ENCODE measurements at places on chromosomes 1 and 21.

- no peaks in the 10 kb centered on the region for H3K36me3 ChIP-seq
- no peak overlapping the region for H3K27ac ChIP-seq
- no peak overlapping the region for H3K4me3 ChIP-seq
- no peak for DNase-seq
- no peaks in the 10 kb centered on the region for H3K4me1 ChIP-seq
These were observed 37.0 kb upstream of the CAMK1G start for GRCh38 chr1:209546390-209547085.

DNA sequence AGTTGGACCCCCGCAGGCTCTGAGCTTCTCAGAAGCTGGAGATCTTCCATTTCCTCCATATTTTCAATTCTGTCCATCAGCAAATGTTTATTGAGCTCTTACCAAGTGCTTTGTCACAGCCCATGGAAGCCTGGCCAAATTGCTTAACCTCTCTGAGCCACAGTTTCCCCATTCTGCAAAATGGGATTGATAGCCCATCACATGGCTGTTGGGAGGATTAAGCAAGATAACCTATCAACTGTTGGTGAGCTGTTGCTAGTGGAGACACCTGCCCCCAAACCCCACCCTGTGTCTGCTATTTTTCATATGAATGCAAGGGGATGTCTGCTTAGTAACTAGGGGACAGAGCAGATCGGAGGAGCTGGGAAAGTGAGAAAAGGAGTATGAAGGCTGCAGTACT is 38.3 kb downstream of the CD34 start:
- no peak for DNase-seq
- no peaks in the 10 kb centered on the region for H3K36me3 ChIP-seq
- H3K4me1 ChIP-seq, result peaks cover 10% of the 10 kb centered on the region
- no peaks in the 10 kb centered on the region for H3K27me3 ChIP-seq
- no peak overlapping the region for H3K4me3 ChIP-seq

DNA sequence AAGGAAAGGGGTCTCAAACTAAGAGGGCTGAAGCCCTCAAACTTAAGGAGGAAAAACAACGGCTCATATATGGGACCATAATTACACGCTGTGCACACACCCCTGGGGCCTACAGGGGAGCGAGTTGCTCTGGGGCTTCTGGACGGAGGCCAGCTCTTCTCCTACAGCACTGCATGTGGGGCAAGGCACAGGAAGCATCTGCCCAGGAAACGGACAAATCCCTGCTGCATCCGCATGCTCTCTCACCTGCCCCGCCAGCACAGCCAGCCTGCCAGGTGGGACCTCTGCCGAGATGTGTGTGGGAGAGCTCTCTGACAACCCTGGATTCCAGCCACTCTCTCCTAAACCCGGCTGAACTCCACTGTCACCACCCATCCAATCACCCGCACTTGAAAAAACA is 54.1 kb downstream of the MRPL37 start:
- H3K27me3 ChIP-seq, result no peaks in the 10 kb centered on the region
- H3K4me3 ChIP-seq, result no peak overlapping the region
- H3K36me3 ChIP-seq, result no peaks in the 10 kb centered on the region
- peak; percentile 55 for DNase-seq
- H3K4me1 ChIP-seq, result peaks cover 6% of the 10 kb centered on the region

DNA sequence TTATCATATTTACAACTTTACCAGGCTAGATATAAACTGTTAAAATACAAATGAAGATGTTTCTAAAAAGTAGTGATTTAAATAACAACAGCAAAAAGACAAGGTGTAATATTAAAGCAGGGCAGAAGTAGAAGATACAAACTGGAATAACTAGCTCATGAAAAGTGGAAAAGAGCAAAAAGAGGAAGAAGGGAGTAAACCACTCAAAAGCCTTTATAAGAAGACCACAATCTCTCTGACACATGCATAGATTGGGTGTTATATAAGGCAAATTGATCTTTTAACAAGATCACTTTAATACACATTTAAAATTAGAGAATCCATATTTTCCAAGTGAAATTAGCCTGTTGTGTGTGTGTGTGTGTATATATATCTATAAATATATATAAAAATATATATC is 5.0 kb downstream of the DENND1B start:
- H3K27ac ChIP-seq, result no peak overlapping the region
- peaks cover 2% of the 10 kb centered on the region for H3K36me3 ChIP-seq
- DNase-seq, result no peak
- H3K27me3 ChIP-seq, result no peaks in the 10 kb centered on the region
- H3K4me3 ChIP-seq, result no peak overlapping the region
- peaks cover 59% of the 10 kb centered on the region for H3K4me1 ChIP-seq

DNA sequence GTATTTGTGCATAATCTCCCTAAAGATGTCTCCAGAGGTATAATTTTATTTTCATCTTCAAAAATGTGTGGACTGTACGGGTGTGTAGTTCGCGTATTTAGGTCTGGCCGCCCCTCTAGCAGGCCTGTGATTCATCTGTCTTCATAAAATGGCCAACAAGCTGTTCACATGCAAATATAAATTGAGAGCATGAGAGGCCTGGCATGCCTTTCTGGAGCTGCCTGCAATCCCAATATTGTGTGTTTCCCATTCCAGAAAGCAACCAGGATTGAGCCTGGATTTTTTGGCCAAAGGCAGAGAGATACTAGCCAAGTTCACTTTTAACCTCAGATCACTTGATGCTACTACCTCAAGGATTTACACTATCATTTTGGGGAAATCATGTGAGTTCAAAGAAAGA is 197.2 kb downstream of the NFIA start:
- no peaks in the 10 kb centered on the region for H3K36me3 ChIP-seq
- DNase-seq, result no peak
- H3K4me3 ChIP-seq, result no peak overlapping the region
- H3K27ac ChIP-seq, result peak overlapping the region; percentile 23
- H3K27me3 ChIP-seq, result no peaks in the 10 kb centered on the region
- no peaks in the 10 kb centered on the region for H3K4me1 ChIP-seq

DNA sequence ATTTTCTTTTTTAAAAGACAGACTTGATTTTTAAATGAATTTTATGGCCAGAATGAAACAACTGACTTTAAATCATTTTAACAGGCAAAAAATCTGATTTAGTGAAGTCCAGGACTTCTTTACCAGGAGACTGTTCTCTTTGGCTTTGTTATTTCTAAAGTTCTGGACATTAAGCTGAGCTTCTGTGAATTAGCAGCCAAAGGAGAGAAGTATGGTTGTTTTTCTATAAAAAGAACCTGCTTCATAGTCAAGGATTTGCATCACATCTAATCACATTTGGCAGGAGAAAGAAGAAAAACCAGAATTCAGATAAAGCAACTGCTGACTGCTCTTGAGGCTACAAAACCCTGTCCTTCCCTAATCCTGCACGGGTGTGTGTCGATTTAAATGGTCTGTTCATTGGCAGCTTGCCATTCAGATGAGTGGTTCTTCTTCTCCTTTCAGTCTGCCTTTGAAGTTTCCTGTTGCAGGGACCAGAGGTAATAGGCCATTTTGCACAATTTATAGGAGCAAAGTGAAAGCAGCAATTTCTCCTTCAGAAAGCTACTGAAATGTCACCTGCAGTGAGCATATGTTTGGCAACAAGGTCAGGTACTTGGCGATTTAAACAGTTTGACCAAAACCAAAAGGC is 215.4 kb downstream of the OLFM3 start:
- H3K36me3 ChIP-seq, result no peaks in the 10 kb centered on the region
- no peak for DNase-seq
- H3K27ac ChIP-seq, result no peak overlapping the region
- no peaks in the 10 kb centered on the region for H3K27me3 ChIP-seq

GRCh38 chr1:199784138-199784895 is 243.2 kb upstream of the NR5A2 start:
- no peak overlapping the region for H3K27ac ChIP-seq
- DNase-seq, result no peak
- H3K27me3 ChIP-seq, result no peaks in the 10 kb centered on the region
- H3K4me1 ChIP-seq, result no peaks in the 10 kb centered on the region
- no peak overlapping the region for H3K4me3 ChIP-seq

- no peaks in the 10 kb centered on the region for H3K36me3 ChIP-seq
- H3K4me1 ChIP-seq, result peaks cover 63% of the 10 kb centered on the region
- no peak overlapping the region for H3K4me3 ChIP-seq
- no peak overlapping the region for H3K27ac ChIP-seq
These were observed 3.1 kb upstream of the HMGCS2 start for GRCh38 chr1:119771770-119772169.

DNA sequence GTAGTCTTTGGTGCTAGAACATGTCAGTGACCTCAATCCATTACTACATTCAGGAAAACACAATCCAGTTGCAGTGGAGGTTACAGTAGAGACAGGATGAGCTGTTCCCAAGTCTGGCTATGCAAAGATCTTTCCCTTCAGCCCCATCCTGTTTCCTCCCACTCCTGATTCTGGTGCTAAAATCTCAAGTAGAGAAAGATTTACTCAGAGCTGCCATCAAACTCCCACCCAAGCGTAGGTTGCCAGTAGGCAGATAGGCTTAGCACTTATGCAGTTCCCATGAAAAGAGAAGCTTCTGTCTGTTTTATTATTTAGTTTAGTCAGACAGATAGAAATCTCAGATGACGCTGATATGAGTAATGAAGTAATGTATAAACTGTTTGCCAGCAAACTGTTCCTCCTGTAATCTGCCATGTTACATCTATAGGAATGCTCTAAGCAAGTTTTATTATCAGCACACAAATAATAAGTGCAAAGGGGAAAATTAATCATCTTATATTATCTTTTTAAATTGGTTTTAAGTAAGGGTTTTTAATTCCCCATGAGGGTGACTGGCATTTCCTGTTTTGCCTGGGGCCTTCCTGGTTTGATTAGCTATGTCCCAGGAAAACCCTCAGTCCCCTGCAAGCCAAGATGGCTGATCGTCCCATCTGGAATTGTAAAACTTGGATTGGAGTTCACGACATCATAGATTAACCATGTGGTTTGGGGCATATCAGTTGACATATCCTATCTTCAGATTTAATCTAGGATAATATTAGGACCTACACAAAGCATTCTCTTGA is 188.3 kb upstream of the PALMD start:
- H3K27ac ChIP-seq, result no peak overlapping the region
- H3K4me1 ChIP-seq, result no peaks in the 10 kb centered on the region
- H3K27me3 ChIP-seq, result no peaks in the 10 kb centered on the region
- no peaks in the 10 kb centered on the region for H3K36me3 ChIP-seq
- no peak overlapping the region for H3K4me3 ChIP-seq
- no peak for DNase-seq

- no peaks in the 10 kb centered on the region for H3K36me3 ChIP-seq
- no peaks in the 10 kb centered on the region for H3K27me3 ChIP-seq
- no peak overlapping the region for H3K27ac ChIP-seq
- H3K4me3 ChIP-seq, result no peak overlapping the region
- peaks cover 11% of the 10 kb centered on the region for H3K4me1 ChIP-seq
These were observed 31.2 kb upstream of the IFNAR2 start for GRCh38 chr21:33198346-33199099.

GRCh38 chr1:152986578-152986977 is 2.7 kb downstream of the SPRR1A start:
- no peak overlapping the region for H3K27ac ChIP-seq
- no peak for DNase-seq
- no peaks in the 10 kb centered on the region for H3K27me3 ChIP-seq
- H3K36me3 ChIP-seq, result no peaks in the 10 kb centered on the region
- no peak overlapping the region for H3K4me3 ChIP-seq

- H3K4me3 ChIP-seq, result no peak overlapping the region
- H3K27me3 ChIP-seq, result no peaks in the 10 kb centered on the region
- peaks cover 55% of the 10 kb centered on the region for H3K36me3 ChIP-seq
- H3K27ac ChIP-seq, result no peak overlapping the region
- H3K4me1 ChIP-seq, result no peaks in the 10 kb centered on the region
- DNase-seq, result no peak
These were observed 32.1 kb downstream of the PCSK9 start for GRCh38 chr1:55071477-55071876.

GRCh38 chr1:170929835-170930554 is 5.3 kb upstream of the MROH9 start:
- no peaks in the 10 kb centered on the region for H3K36me3 ChIP-seq
- peaks cover 7% of the 10 kb centered on the region for H3K4me1 ChIP-seq

DNA sequence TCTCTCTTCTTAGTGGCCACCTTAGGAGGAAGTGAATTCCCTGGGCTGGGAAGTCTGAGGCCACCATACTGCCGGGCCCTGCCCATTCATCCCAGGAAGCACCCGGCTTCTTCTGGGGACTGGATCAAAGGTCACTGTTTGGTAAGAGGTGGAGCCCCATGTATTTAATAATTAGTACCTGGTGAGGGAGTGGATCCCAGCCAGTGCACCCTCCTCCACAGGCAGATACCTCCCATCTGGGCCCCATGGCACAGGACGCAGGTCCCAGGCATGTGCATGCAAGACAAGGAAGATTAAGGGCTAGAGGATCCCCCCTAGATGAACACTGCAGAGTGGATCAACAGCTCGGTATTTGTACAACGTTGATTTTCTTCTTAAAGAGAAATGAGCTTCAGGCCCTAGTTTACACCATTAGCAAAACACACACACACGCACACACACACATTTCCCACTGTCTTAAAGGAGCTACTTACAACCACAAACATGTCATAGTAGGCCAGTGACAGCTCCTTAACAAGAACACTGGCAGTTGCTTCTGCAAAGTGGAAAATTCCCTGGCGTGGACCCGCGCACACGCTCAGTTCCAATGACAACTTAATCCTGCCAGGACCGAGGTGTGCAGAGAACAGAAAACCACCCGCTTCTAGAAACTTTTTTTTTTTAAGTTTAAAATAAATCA is 90.7 kb downstream of the MRPL37 start:
- no peak overlapping the region for H3K4me3 ChIP-seq
- no peaks in the 10 kb centered on the region for H3K27me3 ChIP-seq
- H3K27ac ChIP-seq, result peak overlapping the region; percentile 62
- peaks cover 79% of the 10 kb centered on the region for H3K4me1 ChIP-seq
- DNase-seq, result no peak

GRCh38 chr1:50348449-50349241 is 74.6 kb downstream of the DMRTA2 start:
- peaks cover 32% of the 10 kb centered on the region for H3K27me3 ChIP-seq
- peak; percentile 40 for DNase-seq
- H3K4me3 ChIP-seq, result no peak overlapping the region
- no peaks in the 10 kb centered on the region for H3K4me1 ChIP-seq

DNA sequence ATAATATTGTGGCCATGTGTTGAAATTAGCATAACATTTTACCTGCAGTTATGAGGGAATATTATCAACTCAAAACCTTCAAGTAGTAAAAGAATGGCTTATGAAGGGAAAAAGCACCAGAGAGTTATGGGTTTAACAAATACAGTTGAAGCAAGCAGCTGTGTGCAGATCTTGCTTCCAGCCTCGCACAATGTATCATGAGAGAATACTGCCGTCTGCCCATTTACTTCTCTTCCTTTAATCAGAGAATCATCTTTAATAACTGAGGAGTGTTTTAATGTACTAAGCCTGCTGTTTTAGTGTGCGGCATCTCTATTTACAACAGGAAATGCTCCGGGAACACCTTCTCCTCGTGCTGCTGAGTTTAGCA is 120.9 kb downstream of the ATG4C start:
- no peak overlapping the region for H3K4me3 ChIP-seq
- H3K27ac ChIP-seq, result no peak overlapping the region
- H3K4me1 ChIP-seq, result no peaks in the 10 kb centered on the region
- H3K27me3 ChIP-seq, result no peaks in the 10 kb centered on the region
- no peaks in the 10 kb centered on the region for H3K36me3 ChIP-seq

GRCh38 chr21:37749132-37749531 is 167.1 kb downstream of the KCNJ6 start:
- H3K36me3 ChIP-seq, result no peaks in the 10 kb centered on the region
- no peaks in the 10 kb centered on the region for H3K4me1 ChIP-seq
- no peaks in the 10 kb centered on the region for H3K27me3 ChIP-seq
- no peak overlapping the region for H3K4me3 ChIP-seq
- DNase-seq, result no peak
- no peak overlapping the region for H3K27ac ChIP-seq

Data from transverse colon (tissue), 4 donors.